ENCODE measurements at places on chromosomes 13 and 19. TPM values are rescaled to one million over a fixed set of nuclear protein-coding genes. Genes with fewer than 3 reads are reported as not detected.

NLRP4 gene
- not detected for total RNA-seq

ZSCAN4 gene
- total RNA-seq = not detected

LRRC63 gene
- total RNA-seq = not detected

MAN2B1 gene
- total RNA-seq = 24.0 TPM

CRB3 gene
- not detected for total RNA-seq

RYR1 gene
- 0.61 TPM for total RNA-seq

OR7D2 gene
- not detected for total RNA-seq

ZNF547 gene
- 1.6 TPM for total RNA-seq

ZNF492 gene
- total RNA-seq = not detected

GJB2 gene
- not detected for total RNA-seq

TNNI3 gene
- total RNA-seq = not detected

CALR3 gene
- total RNA-seq = not detected

EIF3K gene
- total RNA-seq = 277 TPM

SELENOV gene
- not detected for total RNA-seq

ZNF562 gene
- 35.0 TPM for total RNA-seq

SCAF1 gene
- 8.2 TPM for total RNA-seq

CGB2 gene
- total RNA-seq = not detected

LENG9 gene
- 7.5 TPM for total RNA-seq

ZNF66 gene
- total RNA-seq = 4.3 TPM

PRR36 gene
- total RNA-seq = not detected

ATP7B gene
- total RNA-seq = 4.5 TPM

KLK10 gene
- not detected for total RNA-seq

ELAVL3 gene
- not detected for total RNA-seq

SUCLA2 gene
- 56.2 TPM for total RNA-seq

OSCAR gene
- total RNA-seq = not detected

ZNF382 gene
- 9.4 TPM for total RNA-seq

TBXA2R gene
- 0.30 TPM for total RNA-seq

Data from epithelial cell of umbilical artery (primary cell).